ENCODE measurements at places on chromosomes 11 and 22.

DNA sequence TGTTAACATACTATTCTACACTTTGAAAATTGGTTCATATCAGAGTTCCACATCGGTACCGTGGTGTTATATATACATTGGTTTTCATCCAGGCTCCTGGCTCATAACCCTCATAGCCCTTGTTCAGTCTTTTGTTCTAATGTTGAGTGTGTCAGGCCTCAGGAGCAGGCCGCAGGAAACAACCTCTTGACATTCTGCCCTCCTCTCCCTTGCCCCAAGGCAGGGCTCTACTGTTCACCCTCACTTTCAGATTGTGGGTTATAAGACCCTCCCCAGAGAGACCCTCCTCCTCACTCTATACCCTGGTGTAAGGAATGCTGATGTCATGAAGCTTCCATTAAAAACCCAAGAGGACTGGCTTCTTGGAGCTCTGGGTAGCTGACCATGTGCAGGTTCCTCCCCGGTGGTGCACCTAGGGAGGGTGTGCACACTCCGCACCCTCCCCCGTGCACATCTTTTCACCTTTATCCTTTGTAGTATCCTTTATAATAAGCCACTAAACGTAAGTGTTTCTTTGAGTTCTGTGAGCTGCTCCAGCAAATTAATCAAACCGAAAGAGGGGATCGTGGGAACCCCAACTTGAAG lies 12.1 kb downstream of the SSH3 start:
- DNase-seq = no peak

GRCh38 chr11:95187723-95188122 lies 43.3 kb downstream of the SESN3 start:
- DNase-seq = no peak

GRCh38 chr11:105324156-105324555 lies 184.6 kb upstream of the CARD18 start:
- DNase-seq = no peak

DNA sequence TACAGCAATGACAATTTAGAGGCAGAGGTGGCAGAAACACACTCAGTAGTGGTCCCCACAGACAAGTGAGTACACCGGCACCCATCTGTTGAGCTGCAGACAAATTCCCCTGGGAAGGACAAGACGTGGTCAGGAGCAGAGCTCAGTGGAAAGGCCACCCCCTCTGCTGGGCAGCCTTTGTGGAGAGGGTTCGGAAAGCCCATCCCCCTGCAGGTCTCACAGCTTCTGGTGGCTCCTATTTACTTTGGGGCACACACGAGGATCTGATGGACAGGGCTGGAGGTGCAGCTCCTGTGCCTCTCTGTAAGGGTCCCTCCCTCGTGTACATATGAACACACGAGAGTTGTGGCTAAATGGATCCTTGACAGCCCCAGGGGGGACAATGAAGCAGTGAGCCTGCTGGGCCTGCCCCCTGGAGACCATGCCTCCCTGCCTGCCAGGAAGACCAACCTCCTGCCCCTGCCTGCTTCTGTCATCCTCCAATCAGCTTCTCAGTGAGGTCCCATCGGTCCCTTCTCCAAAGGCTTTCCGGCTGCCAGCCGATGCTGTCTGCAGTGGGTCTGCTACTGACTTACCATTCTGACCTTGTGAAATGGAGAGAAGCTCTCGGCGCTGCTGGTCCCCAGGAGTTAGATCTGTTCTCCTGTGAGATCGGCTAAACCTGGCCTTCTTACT lies 161.5 kb downstream of the CACNA1I start:
- DNase-seq = no peak

DNA sequence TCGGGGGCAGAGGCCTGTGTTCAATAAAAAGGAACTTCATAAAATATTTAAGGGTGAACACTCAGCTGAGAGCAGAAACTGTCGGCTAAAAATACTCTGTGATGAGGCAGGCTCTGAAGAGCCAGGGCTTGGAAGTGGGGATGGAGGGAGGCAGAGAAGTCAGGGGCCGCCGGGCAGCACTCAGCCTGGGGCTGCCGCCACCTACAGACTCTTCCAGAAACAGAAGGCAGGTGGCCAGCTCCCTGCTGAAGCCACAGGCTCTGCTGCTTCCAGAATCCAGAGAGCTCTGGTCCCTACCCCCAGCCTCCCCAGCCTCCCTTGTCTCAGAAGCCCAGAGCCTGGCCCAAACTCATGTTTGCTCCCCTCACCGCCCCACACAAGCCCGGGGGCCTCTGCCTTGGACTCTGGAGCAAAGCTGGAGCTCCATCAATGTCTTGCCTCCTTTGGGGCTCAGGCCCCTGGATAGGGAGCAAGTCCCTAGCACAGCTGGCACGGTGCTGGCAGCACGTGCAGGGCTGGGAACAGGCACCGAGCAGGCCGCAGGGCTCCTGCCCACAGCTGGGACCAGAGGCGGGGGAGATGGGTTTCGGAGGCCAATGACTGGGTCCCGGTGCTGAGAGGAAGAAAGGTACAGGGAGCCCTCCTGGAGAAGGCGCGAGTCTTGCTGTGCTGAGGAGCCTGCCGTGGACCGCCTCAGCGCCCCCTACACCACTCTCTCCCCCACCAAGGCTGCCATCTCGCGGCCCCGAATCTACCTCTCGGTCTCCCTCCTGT lies 8.2 kb downstream of the LRFN4 start:
- DNase-seq = no peak

DNA sequence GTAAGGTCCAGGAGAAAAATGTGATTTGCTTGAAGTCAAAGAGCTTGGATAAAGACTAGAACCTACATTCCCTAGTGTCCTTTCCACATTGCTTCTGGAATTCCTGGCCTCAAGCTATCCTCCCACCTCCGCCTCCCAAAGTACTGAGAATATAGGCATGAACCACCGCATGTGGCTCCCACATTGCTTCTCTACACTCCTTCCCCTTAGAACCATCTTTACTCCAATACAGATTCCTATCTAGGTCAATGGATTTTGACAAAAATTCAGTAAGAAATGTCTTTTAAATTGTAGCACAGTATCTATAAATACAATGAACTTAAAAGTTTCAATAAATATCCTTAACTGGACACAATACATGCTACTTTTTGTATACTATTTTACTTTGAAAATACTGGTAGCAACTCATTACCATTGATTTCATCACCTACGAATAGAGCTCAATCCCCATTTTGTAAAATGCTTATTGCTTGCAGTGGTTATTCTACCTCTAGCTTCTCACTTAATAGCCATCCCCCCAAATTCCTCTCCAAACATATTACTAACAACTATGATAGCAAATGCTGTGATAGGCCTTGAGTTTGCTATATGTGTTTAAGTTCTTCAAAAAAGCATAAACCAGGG lies 53.4 kb downstream of the GAB2 start:
- DNase-seq = no peak

- DNase-seq = peak; percentile 65
Observed at GRCh38 chr11:46392421-46393230, 1.1 kb upstream of the CHRM4 start.

- no peak for DNase-seq
Observed at GRCh38 chr11:69209038-69209350, 53.3 kb downstream of the SMIM38 start.

DNA sequence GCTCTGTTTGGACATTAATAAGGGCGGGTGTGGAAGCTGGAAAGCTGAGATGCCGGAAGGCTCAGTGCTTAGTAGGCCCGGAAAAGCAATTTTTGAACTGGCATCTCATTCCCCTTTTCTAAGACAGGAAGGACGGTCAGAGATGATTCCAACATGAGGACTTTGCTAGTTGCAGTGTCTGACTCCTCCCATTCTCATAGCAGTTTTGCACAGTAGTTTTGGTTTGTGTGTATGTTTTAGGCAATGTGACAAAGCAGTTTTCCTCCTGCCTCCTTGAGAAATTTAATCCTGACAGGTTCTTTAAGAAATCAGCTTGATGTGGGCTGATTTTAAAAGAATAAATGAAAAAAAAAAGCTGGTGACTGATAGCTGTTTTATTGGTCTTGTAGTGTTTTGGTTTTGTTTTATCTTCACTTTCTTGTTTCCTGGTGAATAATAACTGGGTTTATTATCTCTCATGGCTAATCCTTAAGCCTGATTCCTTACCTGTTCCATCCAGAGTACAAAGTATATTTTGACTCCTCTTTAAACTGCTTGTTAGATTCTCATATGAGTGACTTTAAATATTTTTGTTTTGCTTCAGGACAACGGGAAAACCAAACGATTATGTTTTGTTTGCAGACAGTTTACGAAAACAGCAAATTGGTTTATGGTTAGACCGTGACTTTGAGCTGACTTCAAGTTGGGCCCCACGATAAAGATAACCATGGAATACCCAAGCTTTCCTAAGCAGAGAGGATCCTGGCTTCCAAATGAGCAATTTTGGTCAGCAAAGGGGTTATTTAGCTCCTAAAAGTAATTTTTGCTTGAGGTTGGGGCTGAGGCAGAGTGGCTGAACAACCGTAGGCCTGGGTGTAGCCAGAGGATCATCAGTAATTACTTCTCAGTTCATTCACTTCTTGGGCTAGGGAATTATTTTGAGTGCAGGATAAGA lies 3.4 kb downstream of the PTPRJ start:
- DNase-seq = no peak

- DNase-seq = no peak
Observed at GRCh38 chr11:23179609-23180008, 319.3 kb upstream of the CCDC179 start.

Data from anterior cingulate cortex (tissue), 58 donors.